Stimulated activated naive CD8-positive, alpha-beta T cell treated with anti-CD3 and anti-CD28 coated beads, Interleukin-15, Interleukin-2, amounts not matched to agents 100 U/mL and 50 U/mL, for 24 hours (primary cell): ENCODE measurements at places on chromosomes 3 and 15.

GRCh38 chr3:54536450-54536849, 391.4 kb downstream of the LRTM1 start:
- DNase-seq = no peak

DNA sequence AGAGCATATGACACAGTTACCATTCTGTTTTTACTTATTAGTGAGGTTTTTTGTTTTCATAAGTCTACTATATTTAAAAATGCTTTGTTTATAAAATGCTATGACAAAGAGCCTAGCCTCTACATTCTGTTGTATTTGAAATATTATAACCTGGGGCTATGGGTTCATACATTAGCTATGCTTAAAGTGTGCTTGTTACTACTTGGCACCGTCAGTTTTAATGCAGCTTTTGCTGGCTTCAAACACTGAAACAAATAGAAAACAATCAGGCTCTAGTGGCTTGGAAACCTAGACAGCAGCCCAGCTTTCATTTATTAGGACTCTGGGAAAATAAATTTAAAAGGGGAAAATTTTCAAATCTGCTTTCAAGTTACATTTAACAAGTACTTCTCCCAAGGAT, 635.9 kb downstream of the CADM2 start:
- no peak for DNase-seq

- peak; percentile 10 for DNase-seq
Observed at GRCh38 chr15:79872358-79873017, 24.3 kb downstream of the MTHFS start.

DNA sequence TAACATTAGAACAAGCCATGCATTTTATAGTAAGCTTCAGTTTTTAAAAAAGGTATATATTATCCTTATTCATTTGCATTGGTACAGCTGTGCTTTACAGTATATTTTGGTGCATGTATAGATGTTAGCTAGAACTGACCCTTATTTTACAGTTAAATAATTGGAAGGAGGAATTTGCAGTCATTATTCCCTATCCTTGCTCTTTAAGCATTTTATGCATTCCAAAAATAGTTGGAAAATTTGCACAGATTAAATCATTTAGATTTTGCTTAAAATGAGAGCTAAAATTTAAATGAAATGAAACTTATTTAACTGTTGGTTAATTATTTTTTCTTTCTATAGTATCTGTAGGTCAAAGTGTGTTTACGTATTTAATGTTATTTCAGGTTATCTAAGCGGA, 667.1 kb downstream of the NAALADL2 start:
- no peak for DNase-seq

DNA sequence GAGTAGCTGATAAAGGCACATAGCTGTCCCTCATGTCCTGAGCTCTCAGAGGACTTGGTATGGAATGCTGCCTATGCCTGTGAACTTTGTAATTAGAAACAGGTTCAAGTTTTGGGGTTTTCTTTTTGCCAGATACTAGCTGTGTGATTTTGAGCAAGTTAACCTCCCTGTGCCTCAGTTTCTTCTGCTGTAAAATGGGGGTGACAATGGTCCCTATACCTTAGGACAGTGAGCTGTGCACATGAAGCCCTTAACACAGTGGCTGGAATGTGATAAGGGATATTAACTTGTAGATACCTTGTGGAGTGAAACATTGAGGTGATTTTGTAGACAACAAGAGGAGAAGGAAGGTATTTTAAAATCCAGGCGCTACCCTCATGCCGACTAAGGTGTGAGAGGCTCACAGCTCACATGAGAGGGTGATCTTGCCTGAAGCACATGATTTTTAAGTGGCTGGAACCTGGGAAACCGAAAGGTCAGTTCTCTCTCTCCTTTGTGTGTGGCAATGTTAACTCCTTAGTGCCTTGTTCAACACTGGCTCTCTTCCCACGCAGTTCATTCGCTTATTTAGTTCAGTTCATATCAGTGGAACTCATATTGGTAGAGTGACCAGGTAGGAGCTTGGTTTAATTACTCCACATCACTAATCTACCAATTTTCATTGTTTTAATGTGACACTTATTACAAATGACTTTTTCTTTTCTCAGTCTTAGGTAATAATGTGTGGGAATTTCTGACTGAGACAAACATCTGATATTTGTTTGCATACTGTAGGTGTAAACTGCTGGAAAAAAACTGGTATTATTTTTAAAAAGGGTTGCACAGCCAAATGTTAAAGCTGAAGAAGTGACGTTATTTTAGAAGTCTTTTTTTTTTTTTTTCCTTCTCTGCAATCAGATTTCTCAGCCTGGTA, 236.2 kb downstream of the ITPR1 start:
- no peak for DNase-seq
